Large intestine (tissue), 12 donors: ENCODE measurements at places on chromosomes 12 and 14.

- no peak for DNase-seq
Observed at GRCh38 chr14:91315844-91316267, 71.4 kb upstream of the GPR68 start.

- no peak for DNase-seq
Observed at GRCh38 chr14:73198253-73198652, 39.1 kb upstream of the PAPLN start.

- DNase-seq, result no peak
Observed at GRCh38 chr14:57871459-57872080, 5.7 kb upstream of the SLC35F4 start.

DNA sequence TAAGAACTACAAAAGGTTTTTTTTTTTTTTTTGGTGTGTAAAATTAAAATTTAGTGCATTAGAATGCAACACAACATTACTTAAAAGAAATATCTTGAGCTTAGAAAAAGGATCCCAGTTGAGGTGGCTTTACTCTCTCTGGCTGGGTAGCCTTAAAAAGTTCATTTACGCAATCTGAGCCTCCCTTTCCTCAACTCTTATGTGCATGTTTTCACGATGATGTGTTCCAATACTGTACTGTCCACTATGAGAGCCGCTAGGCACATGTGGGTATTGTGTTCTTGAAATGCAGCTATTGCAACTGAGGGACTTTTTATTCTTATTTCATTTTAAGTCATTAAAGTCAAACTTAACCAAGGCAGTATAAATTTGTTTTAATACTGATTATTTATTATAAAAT is 460.9 kb upstream of the SYT1 start:
- DNase-seq, result no peak

- no peak for DNase-seq
Observed at GRCh38 chr14:70595443-70596185, 4.8 kb downstream of the MED6 start.

- DNase-seq, result no peak
Observed at GRCh38 chr12:125988545-125988944, 923.3 kb downstream of the AACS start.

- DNase-seq, result no peak
Observed at GRCh38 chr14:27427796-27428195, 830.0 kb upstream of the NOVA1 start.
